NK-92 treated with Interleukin-12 subunit alpha and Interleukin-12 subunit beta, amount 100 ng/mL, for 24 hours (cell line): ENCODE measurements at places on chromosomes 16 and 17.

- no peak for DNase-seq
Observed at GRCh38 chr17:74055508-74056160, 147.8 kb upstream of the RPL38 start.

DNA sequence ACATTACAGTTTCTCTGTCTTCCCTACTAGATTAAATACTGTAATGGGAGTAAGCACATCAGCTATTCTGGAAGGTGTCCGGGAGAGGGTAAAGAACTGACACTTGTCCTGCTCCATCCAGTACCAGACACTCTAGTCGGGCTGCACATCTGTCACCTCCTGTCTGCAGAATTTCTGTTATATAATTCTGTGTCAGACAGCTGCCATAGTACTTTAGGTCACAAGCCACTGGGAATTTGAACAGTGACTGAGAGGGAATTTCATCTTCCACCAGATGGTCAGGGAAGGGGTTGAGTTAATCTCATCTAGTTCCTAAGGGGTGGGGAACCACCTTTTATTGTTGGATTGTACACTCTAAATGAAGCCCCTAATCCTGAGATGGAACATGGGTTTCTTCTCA is 58.6 kb upstream of the NUDT7 start:
- DNase-seq = no peak

DNA sequence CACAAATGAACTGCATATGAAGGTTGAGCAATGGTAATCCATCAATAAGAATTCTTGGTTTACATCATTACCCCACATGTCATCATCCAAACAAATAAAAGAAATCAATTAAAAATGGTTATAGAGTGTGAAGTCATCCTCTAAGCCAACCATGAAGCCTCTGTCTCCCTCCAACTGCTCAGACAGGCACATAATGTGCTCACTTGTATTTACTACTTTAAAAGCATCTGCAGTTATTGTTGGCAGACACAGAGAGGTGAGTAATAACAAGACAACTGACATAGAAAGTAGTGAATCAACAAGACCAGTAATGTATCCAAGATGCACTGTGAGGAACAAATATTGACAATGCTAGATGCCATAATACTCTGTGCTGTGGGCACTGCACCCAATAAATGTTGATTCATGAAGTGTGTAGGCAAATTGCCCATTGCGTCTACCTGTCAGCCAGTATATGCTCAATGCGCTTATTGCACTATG is 20.0 kb downstream of the ADAMTS18 start:
- no peak for DNase-seq

DNA sequence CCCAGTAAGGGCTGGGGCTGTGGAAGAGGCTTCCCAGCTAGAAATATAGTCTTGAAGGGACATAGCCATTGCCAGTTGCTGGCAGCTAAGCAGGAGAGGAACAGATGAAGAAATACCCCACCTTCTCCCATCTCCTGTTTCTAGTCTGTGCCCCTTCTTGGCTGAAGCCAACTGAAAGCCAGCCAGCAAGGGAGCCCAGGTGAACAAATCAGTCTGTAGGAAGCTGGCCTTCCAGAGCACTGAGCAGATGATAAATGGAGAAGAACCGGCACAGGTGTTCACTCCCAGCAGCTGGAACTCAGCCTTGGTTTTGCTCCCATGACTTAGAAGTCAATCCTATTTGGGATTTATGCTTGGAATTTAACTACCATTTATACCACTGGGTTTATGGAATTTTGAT is 69.2 kb upstream of the DHX40 start:
- DNase-seq = no peak

GRCh38 chr17:28796062-28796461 is 46.5 kb downstream of the FAM222B start:
- no peak for DNase-seq

- DNase-seq = no peak
Observed at GRCh38 chr16:81511371-81511770, 66.8 kb downstream of the CMIP start.

GRCh38 chr17:37662353-37662752 is 19.1 kb upstream of the DDX52 start:
- DNase-seq = no peak

DNA sequence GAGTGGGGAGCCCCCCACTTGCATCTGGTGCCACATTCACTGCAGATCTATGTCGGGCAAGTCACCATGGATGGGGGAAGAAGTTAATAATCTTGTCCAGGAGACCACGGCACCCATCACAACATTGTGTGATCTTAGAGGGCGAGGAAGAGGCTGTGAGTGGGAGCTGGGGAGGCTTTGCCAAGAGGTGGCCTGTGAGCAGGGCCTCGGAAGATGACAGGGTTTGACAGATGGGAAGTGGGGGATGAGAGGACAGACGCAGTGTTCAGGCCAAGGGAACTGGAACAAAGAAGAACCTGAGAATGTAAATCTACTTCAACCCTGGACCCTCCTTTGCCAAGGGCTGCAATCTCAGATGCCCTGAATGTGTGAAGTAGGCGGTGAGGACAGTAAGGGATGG is 12.4 kb downstream of the ACE start:
- DNase-seq = no peak

DNA sequence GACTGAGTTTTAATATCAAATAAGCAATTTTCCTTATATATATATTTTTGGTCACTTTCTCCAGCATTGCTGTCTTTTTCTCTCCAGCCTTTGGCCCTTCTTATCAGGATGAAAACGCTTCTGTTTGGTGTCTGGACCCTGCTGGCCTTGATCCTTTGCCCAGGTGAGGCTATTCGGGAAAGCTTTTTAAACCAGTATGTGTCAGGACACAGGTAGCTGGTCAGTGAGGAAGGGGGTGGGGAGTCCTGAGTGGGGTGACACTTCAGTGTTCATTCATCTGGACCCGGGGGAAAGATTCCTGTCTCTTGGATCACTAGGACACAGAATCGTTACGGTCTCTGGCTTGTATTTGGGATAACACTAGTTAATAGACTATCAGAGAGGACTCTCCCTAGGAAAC is 12.2 kb upstream of the SMARCD2 start:
- no peak for DNase-seq

GRCh38 chr17:30352240-30352814 is 18.5 kb upstream of the TMIGD1 start:
- peak; percentile 83 for DNase-seq

DNA sequence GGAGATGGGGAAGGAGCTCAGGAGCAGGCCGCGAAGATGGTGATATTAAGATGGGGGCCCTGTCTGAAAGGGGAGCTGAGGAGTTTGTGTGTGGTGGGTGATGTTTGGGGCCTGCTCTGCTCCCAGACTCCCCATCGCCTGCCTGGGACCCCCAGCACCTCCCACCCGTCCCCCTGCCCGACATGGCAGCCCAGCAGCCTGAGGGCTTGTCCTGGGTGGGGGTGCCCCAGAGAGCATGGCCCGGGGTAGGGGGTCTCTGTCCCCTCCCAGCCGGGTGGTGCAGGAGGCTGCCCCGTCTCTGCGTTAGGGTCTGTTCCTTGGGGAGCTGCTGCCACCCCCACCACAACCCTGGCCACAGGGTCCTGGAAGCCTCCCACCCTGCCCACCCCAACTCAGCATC is 5.2 kb downstream of the CDH15 start:
- DNase-seq = no peak

GRCh38 chr16:4601036-4601863 is 13.4 kb downstream of the UBALD1 start:
- DNase-seq = no peak

DNA sequence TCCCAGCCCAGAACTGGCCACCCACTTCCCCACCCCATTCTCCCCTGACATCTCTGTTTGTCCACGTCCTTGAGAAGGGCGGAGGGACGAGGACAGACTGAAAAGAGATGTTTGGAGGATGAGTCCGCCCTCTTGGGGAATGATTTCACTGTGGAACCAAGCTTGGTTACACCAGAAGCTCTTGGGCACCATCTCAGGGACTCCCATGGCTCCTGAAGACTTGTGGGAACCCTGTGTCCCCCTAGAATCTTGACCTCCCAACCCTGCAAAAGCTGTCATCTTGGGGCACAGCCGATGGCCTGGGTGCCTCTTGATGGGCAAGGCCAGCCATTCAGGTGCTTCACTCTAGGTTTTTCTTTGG is 25.9 kb upstream of the LITAF start:
- no peak for DNase-seq

- no peak for DNase-seq
Observed at GRCh38 chr17:45355087-45355486, 38.3 kb upstream of the MAP3K14 start.

GRCh38 chr16:56269811-56270684 is 78.8 kb downstream of the GNAO1 start:
- DNase-seq = no peak

DNA sequence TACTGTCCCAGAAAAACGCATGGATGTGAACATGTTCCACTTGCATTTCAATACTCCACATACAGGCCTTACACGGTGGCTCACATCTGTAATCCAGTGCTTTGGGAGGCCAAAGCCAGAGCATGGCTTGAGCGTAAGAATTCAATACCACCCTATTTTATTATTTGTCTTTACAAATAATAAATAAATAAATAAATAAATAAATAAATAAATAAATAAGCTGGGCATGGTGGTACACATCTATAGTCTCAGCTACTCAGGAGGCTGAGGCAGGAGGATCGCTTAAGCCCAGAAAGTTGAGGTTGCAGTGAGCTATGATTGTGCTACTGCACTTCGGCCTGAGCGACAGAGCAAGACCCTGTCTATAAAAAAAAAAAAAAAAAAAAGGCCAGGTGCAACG is 53.9 kb downstream of the PLXDC1 start:
- no peak for DNase-seq

DNA sequence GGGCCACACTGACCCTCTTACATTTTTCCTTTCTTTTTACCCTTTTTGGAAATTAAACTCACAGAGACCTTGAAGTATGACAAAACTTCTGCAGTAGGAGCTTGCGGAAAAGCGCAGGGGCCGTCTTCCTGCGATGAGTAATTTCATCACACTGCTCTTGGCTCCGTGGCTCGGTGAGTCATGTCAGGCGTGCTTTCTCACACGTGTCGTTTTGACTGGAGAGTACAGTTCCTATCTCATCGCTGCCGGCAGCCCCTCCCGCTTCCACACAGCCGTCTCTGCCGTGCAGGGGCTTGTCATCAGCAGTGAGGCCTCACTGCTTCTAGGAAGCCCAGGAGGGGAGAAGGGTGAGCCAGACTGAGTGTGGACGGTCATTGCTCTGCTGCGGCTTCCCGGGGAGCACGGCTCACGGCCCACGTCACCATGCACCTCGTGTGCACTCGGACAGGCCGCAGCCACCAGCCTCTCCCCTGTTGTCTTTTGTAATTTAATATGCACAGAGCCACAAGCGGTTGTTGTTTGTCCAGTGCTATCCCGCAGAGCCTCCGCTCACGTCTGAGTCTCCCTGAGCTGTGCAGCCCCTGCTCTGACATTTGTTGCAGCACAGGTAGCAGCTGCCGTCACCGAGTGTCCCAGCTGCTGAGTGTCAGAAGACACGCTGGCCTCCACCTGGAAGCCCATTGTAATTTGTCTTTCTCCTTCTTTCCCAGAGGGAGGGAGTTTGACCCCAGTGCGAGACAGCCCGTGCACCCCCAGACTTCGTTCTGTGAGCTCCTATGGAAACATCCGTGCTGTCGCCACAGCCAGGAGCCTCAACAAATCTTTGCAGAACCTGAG is 99.4 kb upstream of the CHMP6 start:
- peak; percentile 95 for DNase-seq

DNA sequence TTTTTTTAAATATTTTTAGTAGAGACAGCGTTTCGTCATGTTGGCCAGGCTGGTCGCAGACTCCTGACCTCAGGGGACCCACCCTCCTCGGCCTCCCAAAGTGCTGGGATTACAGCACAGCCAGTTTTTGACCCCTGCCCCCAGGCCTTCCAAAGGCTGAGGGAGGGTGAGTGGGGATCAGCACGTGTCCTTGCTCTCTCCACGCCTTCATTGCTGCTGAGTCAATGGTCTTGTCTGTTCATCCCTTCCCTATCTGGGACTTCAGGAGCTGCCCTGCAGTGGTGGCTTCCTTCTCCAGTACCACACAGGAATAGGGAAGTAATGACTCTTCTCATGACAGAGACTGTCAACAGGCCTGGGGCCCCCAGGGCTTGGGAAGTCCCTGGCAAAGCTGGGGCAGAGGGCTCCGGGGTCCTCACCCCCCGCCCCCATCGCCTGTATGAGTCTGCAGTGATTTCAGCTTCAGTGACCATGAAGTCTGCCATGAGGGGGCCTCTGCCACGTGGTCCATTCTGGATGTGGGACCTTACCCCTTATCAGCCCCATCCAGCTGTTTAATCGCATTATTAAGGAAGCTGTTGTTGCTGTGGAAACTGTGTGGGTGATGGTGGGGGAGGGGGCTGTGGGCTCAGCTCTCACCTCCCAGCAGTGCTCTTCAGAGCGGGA is 6.1 kb downstream of the ABCC3 start:
- no peak for DNase-seq

DNA sequence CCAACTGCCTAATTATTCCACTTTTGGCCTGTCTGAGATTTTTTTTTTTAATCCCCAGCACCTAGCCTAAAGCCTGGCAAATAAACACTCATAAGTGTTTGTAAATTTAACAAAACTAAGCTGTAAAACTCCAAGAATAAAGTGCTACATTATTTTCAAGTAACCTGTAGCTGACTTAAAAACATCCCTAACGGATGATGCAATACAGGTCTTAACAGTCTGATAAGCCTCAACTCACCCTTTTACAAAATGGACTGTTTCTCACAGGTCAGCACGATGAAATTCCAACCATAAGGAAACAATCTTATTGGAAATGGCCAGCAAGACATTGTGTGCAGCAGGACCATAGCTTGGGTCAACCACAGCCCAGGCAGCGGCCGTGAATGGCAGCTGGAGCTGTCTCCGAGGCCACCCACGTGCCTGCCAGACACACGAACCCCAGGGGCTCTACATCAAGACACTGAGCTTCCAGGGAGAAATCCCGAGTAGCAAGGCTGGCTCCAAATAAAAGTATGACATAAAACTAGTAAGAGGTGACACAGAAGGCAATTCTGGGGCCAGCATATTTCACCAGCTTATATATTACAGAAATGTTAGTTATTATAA is 58.9 kb downstream of the NDEL1 start:
- no peak for DNase-seq

DNA sequence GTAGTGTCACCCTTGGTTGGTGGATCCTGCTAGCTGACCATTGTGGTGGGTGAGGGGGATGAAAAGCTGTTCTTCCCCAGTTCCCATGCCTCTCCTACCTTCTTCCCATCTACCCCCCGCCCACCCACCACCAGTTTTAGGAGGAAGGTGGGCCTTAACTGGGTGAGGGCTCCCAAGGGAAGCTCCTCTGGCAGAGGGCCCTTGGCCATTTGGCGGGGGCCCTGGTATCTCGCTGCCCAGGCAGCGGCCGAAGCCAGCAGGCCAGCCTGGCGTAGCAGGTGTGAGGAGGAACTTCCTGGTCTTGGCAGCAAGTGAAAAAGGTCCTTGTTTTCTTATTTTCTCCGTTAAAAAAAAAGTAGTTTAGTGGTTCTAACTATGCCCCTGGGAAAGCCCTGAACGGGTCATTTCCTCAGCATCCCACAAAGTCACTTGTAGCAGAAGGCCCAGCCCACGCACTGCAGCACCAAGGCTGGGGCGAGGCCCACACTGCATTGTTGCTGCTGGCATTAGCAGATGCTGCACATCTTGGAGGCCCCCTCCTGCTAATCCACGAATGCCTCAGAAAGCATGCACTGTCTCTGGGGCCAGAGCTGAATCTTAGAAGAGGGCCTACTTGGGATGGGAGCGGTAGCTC is 72.5 kb downstream of the MPRIP start:
- no peak for DNase-seq
